Left colon (tissue), 2 donors: ENCODE measurements at places on chromosomes 2 and 18. TPM values are rescaled to one million over a fixed set of nuclear protein-coding genes. Genes with fewer than 3 reads are reported as not detected.

ADGRF3 gene
- 0.49 TPM for total RNA-seq

LIMS3 gene
- 1.3 TPM for total RNA-seq

CNDP1 gene
- not detected for total RNA-seq

AKAIN1 gene
- not detected for total RNA-seq

GALNT14 gene
- 0.31 TPM for total RNA-seq

PROKR1 gene
- 0.09 TPM for total RNA-seq

LYPD1 gene
- 0.28 TPM for total RNA-seq

OTOS gene
- not detected for total RNA-seq

IL1RL1 gene
- total RNA-seq = 3.4 TPM

CPLX4 gene
- not detected for total RNA-seq

LGALSL gene
- total RNA-seq = 43.6 TPM

CDH19 gene
- 2.5 TPM for total RNA-seq

IL36A gene
- not detected for total RNA-seq

C1QL2 gene
- not detected for total RNA-seq

DTNA gene
- total RNA-seq = 2.7 TPM

CNGA3 gene
- total RNA-seq = 1.3 TPM

MERTK gene
- 9.0 TPM for total RNA-seq

ABCG8 gene
- total RNA-seq = 0.67 TPM

CNRIP1 gene
- 8.0 TPM for total RNA-seq

DNA sequence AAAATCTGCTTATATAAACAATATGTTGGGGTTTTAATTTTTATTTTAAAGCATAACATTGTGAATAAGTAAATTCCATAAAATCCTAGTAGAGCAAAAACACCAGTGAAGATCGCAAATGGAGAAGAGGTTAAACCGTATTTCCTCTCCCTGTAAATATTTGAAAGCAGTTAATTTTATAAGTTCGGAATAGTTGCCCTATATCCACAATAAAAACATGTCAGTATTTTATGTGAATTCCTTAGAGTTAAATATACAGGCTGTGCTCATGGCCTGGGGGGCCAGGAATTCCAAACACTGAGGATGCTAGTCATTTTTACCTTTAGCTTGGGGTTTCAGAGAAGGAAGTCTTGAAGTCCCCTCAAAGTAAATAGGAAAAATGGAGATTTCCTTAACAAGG lies 135.0 kb downstream of the FIGN start:
- no peak for DNase-seq

- DNase-seq = no peak
Observed at GRCh38 chr2:136005462-136006196, 20.2 kb upstream of the DARS1 start.

DNA sequence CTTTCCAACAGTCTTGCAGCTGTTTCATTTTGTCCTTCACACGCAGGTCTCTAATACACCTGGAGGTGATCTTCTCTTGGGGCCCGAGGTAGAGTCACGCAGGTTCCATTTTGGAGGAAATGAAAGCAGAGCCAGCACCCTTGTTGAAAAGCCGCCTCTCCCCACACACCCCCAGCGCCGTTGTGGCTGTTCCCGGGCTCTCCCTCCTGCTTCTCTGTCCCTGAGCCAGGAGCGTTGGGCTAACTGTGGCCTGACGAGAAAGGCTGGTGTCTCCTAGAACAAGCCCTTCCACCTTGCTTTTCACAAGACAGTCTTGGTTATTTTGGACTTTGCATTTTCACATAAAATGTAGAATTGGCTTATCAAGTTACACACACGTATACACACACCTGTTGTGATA lies 16.3 kb downstream of the SNED1 start:
- no peak for DNase-seq

DNA sequence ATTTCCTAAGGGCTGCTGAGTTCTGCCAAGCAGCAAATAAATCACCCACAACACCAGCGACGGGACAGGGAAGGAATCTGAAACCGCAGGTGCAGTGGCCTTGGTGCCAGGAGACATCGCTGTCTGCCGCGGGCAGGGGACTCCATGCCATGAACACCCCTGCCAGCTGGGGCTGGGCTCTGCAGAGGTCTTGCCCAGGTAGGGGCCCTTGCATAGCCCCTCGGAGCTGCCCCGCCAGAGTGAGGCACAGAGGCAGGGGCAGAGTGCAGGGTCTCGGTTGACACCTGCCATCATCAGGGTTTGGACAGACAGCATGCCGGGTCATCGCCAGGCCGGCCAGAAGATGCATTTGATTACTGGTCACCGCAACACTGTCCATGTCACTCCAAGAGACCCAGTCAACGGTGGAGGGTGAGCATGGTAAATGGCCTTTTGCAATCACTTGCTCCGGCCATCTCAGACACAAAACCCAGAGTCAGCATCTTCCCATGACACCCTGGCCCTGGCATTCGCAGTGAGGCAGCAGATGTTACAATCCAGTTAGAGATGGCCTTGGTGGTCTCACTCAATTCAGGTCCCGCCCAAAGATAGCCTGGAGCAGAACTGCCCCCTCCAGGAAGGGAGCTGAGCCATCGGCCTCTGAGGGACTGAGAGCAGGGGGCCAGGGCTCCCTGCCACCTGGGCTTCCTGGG lies 255.4 kb downstream of the NDUFA10 start:
- no peak for DNase-seq

GRCh38 chr2:105834931-105835330 lies 90.2 kb downstream of the NCK2 start:
- DNase-seq = no peak

GRCh38 chr2:188892636-188893035 lies 81.5 kb upstream of the COL3A1 start:
- no peak for DNase-seq

- no peak for DNase-seq
Observed at GRCh38 chr18:77062518-77063003, 70.0 kb downstream of the MBP start.

DNA sequence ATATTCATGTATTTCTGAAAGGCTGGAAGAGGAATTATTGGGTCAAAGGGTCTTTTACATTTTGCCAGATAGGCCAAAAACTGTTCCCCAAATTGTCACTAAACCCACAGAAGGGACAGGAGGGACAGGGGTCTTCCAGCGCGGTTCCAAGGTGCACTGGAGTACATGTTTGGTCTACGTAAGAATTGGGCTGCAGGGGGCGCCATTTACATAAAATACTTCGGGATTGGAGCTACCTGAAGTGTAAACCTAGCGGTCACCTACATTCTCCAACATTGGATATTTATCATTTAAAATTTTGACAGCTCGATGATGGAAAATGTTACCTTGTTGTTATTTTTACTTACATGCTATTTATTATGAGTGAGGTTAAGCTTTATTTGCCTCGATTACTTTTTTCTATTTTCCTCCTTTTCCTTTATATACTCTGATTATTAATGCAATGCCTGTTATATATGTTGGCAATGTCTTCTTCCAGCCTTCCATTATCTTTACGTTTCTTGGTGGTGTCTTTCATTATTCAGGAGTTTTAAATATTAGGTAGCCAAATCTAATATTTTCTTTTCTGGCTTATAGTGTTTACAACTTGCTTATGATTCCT lies 43.0 kb upstream of the RAB6C start:
- DNase-seq = no peak

- no peak for DNase-seq
Observed at GRCh38 chr2:212908031-212908430, 243.4 kb downstream of the IKZF2 start.

- no peak for DNase-seq
Observed at GRCh38 chr2:28980368-28981015, 606 bp upstream of the TOGARAM2 start.

GRCh38 chr18:9814431-9814830 lies 71.3 kb upstream of the TXNDC2 start:
- no peak for DNase-seq

- DNase-seq = no peak
Observed at GRCh38 chr18:28729321-28729720, 552.4 kb upstream of the CDH2 start.

DNA sequence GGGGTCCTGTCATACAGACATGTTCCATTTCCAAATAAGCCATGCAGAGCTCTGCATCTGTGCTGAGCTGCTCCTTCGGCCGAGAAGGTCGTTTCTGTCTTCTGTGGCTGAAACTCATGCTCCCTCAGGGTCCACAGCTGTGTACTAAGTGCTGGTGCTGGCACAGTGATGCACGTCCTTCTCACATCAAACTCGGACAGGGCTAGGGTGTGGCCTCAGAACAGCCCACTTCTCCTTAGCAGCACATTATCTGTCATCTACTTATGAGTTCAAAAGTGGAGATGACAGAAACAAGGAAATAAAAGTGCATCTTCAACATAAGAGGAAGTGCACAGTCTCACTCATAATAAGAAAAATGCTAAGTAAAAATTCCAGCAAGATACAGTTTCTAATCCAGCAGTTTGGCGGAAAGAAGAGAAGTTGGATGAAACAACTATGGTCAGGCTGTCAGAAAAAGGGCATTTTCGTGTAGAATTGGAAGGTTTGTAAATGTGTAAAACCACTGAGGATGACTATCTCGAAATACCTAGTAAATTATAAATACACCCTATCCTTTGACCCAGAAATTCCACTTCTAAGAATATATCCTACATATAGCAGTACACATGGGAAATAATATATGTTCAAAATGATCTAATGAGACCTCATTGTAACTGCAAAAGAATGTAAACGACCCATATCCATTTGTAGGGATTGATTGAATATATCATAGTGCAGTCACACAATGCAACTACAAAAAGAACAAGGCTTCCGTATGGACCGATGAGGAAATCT lies 53.7 kb upstream of the APCDD1 start:
- DNase-seq = no peak

GRCh38 chr2:145075454-145076062 lies 555.6 kb upstream of the ZEB2 start:
- no peak for DNase-seq

- DNase-seq = no peak
Observed at GRCh38 chr2:54308186-54308585, 52.2 kb upstream of the TSPYL6 start.

DNA sequence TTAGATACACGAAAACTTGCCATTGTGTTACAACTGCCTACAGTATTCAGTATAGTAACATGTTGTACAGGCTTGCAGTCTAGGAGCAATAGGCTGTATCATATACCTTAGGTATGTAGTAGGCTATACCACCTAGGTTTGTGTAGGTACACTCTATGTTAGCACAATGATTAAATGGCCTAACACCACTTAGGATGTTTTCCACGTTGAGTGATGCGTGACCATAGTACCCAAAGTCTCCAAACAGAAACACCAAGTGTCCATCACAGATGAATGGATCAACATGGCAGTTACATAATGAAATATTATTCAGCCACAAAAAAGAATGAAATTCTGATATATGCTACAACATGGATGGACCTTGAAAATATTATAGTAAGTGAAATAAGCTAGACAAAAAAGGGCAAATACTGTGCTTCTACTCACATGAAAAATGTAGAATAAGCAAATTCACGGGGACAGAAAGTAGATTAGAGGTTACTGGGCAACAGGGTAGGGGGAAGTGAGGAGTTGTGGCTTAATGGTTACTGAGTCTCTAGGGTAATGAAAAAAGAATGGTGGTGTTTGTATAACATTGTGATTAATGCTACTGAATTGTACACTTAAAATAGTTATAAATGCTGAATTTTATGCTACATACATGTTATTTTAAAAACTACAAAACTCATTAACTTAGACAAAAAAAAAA lies 62.6 kb downstream of the TMEM131 start:
- no peak for DNase-seq

GRCh38 chr2:9802576-9802993 lies 40.7 kb upstream of the TAF1B start:
- no peak for DNase-seq

DNA sequence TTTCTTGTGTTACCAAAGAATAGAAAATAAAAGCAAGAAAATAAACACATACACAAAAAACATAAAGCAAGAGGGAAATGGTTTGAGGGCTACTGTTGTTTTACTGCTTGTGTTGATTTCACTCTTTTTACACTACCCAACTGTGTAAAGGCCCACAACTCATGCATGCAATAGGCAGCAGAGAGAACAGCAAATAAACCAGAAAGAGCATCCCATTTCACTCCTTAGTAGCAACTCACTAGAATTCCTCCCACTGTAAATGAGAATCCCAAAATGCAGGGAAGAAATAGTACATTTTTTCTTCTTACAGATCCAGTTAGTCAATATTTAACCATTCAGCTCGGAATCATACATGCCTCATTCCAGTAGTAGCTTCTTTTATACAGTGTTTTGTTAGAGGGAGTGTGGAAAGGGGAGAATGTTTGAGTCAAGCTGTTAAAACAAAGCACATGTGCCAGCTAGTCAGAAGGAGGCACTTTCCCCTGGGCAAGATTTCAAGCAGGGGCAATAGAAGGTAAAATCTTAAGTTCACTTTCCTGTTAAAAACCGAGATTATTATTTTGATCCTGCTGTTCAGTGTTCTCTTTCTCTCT lies 147.2 kb upstream of the FAM98A start:
- DNase-seq = no peak

GRCh38 chr2:237122214-237122666 lies 36.6 kb downstream of the COPS8 start:
- peak; percentile 45 for DNase-seq

DNA sequence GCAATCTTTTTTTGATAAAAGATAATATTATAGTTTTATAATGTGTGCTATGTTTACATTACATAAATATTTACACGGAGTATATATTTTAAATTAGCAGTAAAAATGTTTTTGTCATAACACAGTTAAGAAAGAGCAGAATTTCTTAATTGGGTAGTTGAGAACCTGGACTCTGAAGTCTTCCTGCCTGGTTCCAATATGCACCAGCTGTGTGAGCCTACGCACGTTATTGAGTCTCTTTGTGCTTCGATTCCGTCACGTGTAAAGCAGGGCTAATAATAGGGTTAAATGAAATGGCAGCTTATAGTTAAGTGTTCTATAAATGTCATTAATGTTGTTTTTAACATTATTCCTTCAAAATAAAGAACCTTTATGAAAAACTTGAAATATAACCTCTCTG lies 1.2 kb upstream of the CCDC88A start:
- DNase-seq = no peak

DNA sequence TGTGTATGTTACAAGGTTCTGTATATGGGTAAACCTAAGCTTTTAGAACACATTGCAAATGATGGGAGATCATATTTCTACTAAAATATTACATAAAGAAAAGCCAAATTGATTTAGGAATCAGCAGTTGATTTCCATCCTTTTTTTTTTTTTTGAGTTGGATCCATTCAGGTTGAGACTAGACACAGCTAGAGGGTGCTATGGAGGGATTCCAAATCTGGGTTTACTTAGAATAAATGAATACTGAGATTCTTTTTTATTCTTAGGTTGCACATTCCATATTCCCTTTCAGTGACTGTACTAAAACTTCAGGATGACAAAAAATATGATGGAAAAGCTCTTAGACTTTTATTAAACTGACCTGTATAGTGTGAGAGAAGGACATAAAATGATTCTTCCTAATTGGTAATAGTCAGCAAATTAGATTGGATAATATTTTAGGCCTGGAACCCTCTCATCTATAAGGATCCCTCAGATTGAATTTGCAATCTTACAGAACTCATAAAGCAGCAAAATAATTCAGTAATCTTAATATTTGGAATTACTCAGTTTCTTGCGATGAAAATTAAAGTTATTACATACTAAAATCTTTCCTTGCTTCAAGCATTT lies 183.3 kb upstream of the SESTD1 start:
- DNase-seq = no peak

- DNase-seq = no peak
Observed at GRCh38 chr2:157971702-157972101, 95.6 kb upstream of the ACVR1 start.
